ENCODE measurements at places on chromosomes 13 and 19.

DNA sequence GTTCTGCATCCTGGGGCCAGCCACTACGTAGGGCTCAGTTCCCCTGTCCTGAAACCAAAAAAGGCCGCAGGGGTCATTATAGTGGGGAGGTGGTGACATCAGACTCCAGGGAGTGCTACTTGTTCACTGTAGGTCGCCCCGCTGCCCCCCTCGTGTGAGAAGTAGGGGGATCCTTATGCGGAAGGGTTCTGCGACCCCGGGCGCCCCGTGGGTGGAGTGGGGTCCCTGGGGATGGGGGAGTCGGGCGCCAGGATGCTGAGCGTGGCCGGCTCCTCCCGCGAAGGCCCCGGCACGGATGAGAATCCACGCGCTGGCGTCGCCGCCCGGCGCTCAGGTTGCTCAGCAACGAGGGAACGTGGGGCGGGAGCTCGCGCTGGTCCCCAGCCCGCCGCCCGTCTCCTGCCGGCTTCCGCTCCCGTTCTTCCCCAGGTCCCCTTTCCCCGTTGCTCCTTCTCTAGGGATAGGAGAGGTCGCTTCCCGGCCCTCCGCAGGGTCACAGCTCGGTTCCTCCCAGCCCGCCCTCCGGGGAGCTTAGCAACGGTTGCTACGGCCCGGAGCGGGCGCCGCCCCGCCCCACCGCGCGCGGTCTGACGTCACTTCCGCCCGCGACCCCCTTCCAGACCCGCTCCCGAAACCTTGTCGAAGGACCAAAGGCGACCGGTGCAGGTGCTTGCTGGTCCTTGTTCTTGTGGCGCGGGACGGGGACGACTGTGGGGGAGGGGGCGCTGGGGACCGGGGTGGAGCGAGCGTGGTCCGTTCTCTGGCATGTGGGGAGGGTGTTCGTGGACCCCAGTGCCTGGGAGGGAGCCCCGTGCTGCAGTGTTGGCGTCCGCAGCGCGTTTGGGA lies at the start of gene NAT14:
Gene NAT14, plus strand, starts transcription at position 596 of the 846 bp plus-strand sequence. CDS start 521 bp downstream, outside the sequence.
- DNase-seq, result no peak

DNA sequence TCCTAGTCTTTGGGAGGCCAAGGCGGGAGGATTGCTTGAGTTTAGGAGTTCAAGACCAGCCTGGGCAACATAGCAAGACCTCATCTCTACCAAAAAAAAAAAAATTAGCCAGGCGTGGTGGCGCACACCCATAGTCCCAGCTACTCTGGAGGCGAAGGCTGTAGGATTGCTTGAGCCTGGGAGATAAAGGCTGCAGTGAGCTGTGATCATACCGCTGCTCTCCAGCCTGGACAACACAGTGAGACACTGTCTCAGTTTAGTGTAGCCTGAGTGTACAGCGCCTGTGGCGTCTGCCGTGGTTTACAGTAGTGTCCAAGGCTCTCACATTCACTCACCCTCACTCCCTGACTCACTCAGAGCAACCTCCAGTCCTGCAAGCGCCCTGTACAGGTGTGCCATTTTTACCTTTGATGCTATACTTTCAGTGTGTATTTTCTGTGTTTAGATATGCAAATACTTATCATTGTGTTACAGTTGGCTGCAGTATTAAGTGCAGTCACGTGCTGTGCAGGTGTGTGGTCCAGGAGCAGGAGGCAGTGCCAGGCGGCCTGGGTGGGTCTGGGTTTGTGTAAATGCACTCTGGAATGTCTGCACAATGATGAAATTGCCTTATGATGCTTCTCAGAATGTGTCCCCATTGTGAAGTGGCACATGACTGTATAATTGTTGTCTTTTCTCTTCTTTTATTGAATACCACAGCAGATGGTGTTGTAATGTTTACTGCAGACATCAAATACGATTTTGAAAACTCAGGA lies 36.1 kb upstream of the DCUN1D2 start:
- DNase-seq, result no peak

DNA sequence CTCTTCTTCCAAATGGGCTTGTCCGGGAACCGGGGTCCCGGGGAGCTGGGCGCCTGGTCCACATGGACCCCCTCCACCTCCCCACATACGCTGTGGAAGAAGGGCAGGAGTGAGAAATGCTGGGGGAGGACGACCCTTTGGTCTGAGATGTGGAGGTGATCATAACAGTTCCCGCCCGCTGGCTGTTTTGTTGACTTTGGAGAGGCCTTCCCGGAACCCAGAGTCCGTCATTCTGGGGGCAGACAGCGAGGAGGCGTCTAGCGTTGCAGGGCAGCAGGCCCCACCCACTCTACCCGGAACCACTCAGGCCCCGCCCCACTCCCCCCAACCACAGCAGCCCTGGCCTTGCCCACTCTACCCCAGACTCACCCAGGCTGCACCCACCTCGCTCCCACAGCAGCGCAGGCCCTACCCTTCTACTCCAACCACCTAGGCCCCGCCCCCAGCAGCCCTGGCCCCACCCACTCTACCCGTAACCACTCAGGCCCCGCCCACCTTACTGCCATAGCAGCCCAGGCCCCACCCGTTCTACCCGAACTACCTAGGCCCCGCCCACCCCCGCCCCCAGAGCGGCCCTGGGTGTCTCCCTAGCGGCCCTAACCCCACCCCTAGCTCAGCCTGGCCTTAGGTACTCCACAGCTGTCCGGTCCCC lies 7.1 kb downstream of the GPR108 start:
- no peak for DNase-seq

DNA sequence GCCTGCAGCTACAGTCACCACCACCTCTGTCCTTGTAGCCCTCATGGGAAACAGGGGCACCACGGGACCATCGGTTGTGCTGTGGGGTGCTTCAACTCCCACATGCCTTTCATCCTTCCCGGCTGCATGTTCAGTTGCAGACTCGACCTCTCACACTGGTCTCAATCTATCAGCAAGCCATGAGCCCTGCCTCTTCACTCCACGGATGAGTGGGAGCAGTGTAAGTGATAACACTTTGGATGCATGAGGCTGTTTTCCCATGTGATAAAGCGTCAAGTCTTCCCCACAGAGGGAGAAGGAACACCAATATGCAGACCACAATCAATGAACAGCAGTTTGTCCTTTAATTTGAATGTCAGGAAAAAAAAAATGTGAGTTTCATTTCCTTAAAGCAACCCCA lies 12.2 kb downstream of the SERP2 start:
- DNase-seq, result no peak

GRCh38 chr13:51894239-51894638 lies 32.5 kb downstream of the CCDC70 start:
- DNase-seq, result no peak

GRCh38 chr19:8120636-8121480 lies 28.5 kb downstream of the FBN3 start:
- DNase-seq, result no peak

- DNase-seq, result no peak
Measured at GRCh38 chr19:51889934-51890333, 2.2 kb upstream of the ZNF577 start.

- DNase-seq, result no peak
Measured at GRCh38 chr19:32708457-32708856, 11.1 kb upstream of the TDRD12 start.

- no peak for DNase-seq
Measured at GRCh38 chr13:34208336-34208735, 390.4 kb downstream of the RFC3 start.

Data from stimulated activated CD8-positive, alpha-beta memory T cell treated with anti-CD3 and anti-CD28 coated beads, Interleukin-12 subunit alpha, Interleukin-12 subunit beta, amount 100 ng/mL, for 1 hour (primary cell).